ENCODE measurements at places on chromosomes 4 and X. TPM values are rescaled to one million over a fixed set of nuclear protein-coding genes. Genes with fewer than 3 reads are reported as not detected.

DNA sequence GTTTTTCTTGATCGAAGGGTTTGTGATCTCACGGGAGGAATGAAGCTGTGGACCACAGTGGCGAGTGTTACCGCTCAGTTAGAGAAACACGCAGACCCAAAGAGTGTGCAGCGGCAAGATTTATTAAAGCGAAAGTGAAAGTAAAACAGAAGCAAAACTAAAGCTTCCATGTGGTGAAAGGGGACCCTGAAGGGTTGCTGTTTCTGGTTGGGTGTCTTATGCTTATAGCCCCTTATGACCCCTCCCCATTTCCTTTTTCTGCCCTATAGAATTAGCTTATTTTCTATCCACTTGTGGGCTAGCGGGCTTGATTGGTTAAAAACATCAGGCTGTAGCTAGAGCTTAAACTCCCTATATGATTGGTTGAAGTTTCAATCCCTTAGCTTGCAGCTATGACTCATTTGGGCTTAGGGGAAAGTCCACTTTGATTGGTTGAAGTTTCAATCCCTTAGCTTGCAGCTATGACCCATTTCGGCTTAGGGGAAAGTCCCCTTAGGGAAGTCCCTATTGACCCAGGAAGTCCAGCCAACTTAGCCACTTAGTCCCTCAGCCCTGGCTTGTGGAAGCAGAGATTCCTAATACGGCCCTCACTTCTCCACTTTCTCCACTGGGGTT is 171.2 kb upstream of the NWD2 start:
- no peak for DNase-seq

Gene NAP1L3
- 1.8 TPM for total RNA-seq

- no peak for DNase-seq
Observed at GRCh38 chr4:11503166-11503565, 74.5 kb upstream of the HS3ST1 start.

DNA sequence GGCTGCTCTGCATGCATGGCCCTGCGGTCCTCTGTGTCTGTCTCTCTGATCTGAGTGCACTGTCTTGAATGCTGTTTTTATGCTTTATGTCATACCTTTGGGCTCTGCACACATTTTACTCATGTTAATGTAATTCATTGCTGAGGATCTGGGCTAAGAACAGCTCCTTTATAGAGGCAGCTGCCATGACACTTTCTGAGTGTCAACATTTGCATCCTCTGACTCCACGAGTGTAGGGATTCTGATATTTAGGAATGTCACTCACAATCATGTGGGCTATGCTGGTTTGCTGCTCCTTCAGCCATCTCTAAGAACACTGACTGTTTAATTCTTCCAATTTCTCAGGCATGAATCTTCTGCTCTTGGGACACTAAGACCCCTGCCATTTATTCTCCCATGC is 192.2 kb upstream of the CPEB2 start:
- no peak for DNase-seq
